SK-N-MC (cell line): ENCODE measurements at places on chromosomes 3 and 15.
A peak's percentile ranks its signal among the peaks of the same experiment; 100 is the strongest.

DNA sequence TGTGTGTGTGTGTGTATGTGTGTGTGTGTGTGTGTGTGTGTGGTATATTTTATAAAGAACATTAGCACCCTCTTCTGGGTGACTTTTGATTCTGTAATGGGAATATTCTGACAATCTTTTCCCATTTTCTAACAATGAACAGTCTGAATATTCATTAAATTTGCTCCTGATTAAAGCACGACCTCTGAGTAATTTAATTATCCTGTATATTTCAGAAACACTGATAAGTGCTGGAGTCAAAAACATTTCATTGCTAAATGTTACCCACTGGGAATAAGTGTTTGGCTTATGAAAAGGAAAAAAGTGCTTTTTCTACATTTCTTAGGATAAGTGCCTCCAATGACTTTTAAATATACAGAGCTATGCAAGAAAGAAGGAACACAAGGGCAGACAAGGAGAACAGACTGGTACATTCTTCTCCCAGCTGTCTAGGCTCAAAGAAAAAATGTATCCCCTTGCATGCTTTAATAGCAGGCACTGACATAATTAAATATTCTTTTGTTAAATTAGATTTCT lies 32.3 kb upstream of the SYNPR start:
- DNase-seq, result no peak

- no peak for DNase-seq
These were observed 83.9 kb upstream of the PSMD6 start for GRCh38 chr3:64107190-64107589.

DNA sequence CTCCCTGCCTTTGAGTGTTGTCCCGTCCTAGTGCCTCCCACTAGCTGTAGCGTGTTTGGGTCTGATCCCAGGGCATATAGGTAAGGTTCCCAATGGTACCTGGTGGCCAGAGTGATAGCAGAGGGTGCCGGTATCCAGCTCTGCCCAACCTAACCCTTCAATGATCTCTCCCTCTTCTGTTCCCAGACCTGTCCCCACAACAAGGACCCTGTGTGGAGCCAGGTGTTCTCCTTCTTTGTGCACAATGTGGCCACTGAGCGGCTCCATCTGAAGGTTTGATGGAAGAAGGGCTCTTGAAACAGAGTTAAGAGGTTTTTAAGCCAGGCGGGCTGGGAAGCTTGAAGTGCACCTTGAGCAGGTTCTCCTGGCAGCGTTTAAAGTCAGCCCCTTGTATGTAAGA lies 35.5 kb downstream of the ESYT3 start:
- DNase-seq, result no peak

DNA sequence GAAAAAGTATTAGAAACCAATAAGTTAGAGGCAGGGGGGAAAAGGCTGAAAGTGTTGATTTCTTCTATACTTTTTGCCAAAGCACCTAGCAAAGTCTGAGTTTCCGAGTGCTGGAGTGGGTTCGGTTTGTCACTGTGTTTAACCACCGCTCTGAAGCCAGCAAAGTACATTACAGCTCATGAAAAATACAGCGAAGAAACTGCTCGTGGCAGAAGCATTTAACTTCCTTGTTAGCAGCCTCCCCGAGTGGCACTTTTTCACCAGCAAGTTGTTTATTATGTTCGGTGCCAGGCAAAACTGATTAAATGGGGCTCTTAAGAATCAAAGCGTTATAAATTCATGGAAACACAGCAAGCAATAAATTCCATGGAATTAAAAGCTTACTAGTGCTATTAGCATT lies 313.6 kb downstream of the FOXP1 start:
- no peak for DNase-seq

DNA sequence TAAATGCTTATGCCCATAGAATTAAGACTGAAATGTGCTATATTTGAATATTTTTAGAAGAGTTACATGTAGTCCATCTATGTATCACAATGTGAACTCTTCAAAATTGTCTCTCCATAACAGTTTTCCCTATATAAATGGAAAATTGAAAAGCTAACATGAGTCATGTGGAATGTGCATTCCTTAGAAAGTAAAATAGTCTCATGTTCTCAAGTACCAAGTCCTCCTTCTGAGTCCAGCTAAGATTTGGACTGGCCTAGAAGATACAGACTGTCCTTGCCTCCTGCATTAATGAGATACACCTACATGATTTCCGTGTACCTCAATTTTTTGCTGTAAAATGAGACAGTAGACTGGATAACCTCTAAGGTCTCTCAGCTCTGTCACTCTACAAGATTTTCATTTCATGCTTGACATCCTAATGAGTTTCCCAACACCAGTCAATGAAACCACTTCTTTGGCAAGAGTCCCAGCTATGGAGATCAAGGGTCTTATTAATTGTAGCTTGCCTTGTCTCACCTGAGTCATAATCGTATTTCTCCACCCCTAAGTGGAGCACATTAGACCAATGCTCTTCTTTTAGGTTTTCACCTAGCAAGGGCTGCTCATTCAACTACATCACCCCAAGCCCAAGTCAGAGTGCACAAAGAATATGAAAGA lies 350.6 kb upstream of the IL12A start:
- no peak for DNase-seq

- no peak for DNase-seq
These were observed 11.3 kb downstream of the MED12L start for GRCh38 chr3:151096716-151097115.

GRCh38 chr15:93378558-93378957 lies 289.5 kb upstream of the RGMA start:
- DNase-seq, result no peak

- DNase-seq, result no peak
These were observed 82.0 kb downstream of the MYLK start for GRCh38 chr3:123802007-123802625.

GRCh38 chr3:189084620-189085019 lies 87.2 kb upstream of the TPRG1 start:
- no peak for DNase-seq

DNA sequence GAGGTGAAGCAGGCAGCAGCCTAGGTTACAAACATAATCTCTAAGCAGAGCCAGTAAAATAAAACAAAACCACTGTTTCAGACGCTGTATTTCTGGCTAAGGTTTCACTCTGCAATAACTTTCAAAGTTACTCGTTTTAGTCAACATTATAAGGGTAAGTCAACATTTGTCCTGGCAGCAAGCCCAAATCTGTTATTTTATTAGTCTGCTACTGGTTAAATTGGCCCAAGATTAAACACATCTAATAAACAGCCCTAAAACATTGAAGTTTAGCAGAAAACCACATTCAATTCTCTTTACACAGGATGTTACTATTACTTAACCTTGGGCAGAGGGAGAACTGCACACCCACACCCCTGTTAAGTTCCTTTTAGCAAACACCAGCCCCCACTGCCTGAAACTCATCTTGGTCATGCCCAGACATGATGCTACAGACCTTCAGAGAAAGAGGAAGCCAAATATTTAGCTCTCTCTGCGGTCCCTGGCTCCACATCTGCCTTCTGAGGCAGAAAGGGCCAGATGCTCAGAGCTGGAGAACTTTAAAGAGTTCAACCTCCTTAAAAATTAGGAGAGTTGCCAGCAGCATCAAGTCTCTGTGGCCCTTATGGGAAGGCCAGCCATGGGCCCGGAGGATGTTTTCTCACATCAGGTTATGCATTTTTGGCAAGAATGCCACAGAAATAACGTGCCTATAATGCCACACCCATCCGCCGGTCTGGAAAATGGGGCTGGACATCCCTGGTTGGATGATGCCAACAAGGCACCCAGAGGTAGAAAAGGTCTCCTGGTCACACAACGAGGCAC lies 17.9 kb downstream of the ARHGEF3 start:
- DNase-seq, result peak; percentile 24

- no peak for DNase-seq
These were observed 100.5 kb downstream of the KCNH8 start for GRCh38 chr3:19248767-19249166.

DNA sequence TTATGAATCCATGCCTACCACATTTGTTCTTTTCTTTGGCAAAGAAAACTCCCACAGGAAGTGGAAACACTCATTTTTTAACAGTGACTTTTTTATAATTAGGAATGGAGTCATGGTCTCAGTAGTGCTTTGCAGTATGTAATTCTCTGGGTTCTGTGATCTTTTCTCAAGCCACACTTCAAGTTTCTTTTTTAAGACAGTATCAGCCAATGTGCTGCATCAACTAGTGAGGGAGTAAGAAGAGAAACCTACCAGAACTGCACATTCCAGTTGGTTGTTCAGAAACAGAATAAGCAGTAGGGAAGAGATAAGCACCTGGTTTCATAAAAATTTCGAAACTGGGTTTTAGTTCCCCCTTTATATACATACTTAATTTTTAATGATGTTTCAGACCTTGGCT lies 126.3 kb downstream of the FOXB1 start:
- no peak for DNase-seq

DNA sequence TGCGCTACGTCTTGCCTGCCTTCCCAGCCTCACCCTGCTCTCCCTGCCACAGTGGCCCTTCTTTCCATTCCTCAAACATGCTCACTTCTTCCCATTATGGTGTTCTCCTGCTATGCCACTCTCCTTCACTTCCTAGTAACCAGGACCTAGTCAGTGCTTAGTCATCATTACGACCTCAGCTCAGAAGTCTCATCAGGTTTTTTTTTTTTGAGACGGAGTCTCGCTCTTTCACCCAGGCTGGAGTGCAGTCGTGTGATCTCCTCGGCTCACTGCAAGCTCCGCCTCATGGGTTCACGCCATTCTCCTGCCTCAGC lies 149.5 kb downstream of the GREM1 start:
- no peak for DNase-seq

DNA sequence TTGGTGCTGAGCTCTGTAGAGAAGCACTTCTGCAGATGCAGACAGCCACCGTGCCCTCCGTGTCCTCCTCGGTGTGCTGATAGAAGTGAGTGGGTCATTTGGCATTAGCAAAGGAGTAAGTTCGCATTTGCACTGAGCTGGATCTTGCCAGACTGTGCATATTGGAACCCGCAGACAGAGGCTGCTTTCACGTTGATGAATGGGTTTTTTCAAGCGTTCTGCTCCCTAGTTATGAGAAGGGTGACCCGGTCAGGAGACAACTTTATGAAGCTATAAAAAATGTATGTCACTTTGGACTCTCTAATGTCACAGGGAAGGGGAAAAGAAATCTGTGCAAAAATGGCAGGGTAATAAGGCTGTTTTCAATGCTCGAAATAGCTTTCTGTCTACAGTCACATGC lies 739.4 kb downstream of the MCTP2 start:
- DNase-seq, result no peak

DNA sequence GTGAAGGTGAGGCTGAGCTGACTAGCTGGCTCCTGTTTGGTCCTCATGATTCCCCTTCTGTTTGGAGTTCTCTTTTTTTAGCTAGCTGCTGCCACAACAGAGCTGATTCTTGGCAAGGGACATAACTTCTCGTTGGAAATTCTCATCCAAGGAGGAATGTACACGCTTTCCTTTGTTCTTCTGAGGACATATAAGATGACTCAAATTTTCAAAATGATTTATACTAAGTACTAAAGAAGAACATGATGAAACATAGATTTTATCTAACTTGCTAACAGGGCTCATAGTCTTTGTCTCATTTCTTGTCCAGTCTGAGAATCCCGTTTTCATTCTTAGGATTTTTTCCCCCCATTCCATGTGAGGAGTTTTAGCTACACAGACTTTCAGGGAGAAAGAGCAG lies 2.9 kb upstream of the TFG start:
- DNase-seq, result no peak

DNA sequence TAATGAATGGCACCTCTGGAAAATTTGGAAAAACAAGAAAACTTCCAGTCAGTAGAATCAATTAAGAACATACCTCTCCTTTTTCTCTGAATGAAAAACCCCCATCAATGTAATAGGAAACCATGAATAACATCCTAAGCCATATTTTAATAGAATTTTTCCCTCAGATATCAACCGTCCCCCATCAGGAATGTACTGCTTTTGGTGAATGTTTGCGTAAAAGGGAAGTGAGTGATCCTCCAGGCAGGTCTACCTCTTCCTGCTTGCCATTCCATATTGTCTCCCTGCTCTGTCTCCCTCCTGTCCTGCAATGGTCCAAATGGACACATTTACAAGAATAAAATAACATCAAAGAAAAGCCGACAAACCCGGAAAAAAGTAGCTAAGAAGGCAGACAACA lies 30.8 kb downstream of the LAMP3 start:
- no peak for DNase-seq

- no peak for DNase-seq
These were observed 125.9 kb upstream of the PHLDB2 start for GRCh38 chr3:111733154-111733553.

DNA sequence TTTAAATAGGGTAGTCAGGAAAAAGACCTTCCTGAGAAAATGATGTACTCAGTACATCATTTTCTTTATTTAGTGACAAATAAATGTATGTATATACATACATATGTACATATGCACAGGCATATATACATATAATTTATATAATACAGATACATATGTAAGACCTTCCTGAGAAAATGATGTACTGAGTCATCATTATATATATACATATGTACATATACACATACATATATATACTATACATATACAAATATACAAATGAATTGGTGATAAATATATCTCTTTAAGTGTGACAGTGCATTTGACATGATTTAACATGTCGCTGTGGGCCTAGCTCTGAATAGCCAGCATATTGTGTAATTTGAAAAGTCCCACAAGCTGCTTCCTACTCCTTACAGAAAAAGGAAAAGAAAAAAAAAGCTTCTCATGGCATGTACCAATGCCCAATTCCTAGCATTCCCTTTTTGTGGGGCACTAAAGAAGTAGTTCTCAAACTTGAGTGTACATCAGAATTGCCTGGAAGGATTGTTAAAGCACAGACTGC lies 208.1 kb upstream of the UMPS start:
- DNase-seq, result no peak

DNA sequence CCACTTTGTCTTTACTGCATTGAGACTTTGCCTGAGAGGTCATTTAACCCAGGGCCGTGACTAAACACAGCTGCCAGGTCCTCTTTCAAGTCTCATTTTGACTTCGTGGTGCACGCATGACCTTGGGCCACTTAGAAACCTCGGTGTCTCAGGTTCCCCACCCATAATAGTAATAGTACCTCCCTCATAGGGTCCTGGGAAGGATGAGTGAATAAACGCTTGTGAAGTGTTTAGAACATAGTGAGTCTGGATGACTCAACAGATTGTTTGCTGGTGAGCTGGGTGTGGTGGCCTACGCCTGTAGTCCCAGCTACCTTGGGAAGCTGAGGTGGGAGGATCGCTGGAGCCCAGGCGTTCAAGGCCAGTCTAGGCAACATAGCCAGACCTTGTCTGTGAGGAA lies 56.3 kb downstream of the BDH1 start:
- DNase-seq, result no peak

DNA sequence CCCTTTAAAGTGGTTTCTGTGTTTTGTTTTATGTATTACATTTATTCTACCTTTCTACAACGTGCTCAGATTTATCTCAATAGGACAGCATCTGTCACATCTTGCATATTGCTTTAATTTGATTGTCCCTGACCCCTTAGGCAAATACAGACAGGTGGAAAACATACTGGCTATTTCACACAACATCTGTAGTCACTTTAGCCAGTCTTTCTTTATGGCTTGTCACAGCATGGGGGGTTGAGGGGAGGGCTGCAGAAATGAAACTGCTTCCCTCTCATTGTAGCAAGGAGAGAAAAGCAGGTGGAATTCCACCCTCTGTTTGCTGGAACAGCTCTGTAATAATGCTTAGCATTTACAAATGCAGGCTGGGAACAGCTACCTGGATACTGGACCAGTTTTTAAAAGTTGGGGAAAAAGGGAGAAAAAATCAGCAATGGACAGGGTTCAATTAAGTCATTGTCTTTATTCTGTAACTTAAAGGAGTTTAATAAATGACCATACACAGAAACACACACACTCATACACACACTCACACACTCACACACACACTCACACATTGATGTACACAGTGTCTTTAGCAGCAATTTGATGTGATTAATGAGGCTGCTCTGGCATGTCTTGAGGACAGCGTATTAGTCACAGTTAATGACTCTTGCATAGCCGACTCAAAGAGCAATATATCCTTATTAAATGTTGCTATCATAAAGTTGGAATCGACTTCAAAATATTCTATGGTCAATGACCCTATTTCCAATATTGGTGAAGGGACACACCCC lies 283.7 kb upstream of the GBE1 start:
- DNase-seq, result no peak
